Endodermal cell (in vitro differentiated cells): ENCODE measurements at places on chromosomes 6 and 20. TPM values are rescaled to one million over a fixed set of nuclear protein-coding genes. Genes with fewer than 3 reads are reported as not detected.

DNA sequence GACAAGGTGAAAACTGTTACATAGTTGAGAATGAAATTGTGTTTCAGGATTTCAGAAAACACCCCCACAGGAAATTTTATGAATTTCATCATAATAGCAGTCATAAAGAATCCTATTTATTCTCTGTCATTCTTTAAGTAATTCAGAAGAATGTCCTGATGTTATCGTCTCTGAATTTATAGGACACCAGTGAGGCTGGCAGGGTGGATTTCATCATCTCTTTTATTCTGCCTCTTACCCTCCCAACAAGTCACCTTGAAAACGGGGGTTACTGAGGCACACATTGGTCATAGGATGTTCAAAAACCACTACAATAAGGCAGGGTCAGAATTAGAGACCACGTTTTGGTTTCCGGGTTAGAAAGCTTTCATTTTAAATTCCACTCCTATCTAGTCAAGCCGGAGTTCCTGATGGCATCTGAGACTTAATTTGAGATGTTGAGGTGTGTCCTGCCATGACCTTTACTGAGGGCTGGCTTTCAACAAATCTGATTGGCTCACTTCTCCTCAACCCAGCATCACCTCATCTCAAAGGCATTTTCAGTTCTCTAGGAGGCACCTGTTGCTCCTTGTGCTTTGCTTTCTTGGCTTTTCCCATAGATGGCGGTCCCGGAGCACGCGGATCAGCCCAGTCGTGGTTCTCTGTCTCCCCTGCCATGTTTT, 230.6 kb upstream of the SUPT3H start:
- DNase-seq = no peak
- no peaks in the 10 kb centered on the region for H3K4me1 ChIP-seq
- no peaks in the 10 kb centered on the region for H3K36me3 ChIP-seq

DNA sequence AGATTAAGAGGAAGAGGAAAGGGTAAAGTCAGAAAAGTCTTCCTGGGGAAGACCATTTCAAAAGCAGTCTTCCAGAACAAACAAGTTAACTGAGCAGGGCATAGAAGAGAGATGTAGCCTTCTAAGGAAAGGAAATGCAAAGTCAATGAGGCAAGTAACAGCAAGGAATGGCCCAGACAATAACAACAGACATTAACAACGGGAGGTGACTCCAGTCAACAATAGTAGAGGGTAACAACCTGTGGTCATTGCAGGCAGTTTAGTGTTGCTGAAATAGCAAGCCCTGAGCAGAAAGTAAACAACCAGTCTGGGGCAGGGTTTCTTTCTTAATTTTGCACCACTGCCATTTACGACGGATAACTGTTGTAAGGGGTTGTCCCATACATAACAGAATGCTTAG, 2.1 kb downstream of the MDN1 start:
- DNase-seq = peak; percentile 86
- H3K4me1 ChIP-seq = peaks cover 8% of the 10 kb centered on the region
- peak overlapping the region; percentile 70 for H3K27ac ChIP-seq
- H3K36me3 ChIP-seq = peaks cover 12% of the 10 kb centered on the region

SAPCD1 gene
- total RNA-seq = 7.1 to 9.5 TPM (median 7.9 TPM) in 3 replicates

DNA sequence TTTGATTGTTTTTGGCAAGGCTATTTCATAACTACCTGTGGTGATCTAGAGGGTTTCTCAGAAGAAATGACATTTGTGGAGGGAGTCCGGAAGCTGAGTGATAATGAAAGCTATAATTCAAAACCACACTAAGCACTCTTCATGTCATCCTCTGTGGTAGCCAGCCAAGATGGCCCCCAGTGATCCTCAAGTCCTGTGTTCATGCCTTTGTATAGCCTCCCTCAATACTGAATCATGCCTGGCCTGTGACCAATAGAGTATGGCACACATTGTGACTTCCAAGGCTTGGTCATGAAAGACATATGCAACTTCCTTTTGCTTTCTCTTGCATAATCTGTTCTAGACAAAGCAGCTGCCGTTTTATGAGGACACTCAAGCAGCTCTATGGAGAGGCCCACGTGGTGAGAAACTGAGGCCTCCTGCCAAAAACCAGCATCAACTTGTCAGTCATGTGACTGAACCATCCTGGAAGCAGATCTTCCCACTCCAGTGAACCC, 12.8 kb upstream of the DNAAF9 start:
- no peaks in the 10 kb centered on the region for H3K36me3 ChIP-seq
- H3K4me1 ChIP-seq = no peaks in the 10 kb centered on the region
- no peak overlapping the region for H3K4me3 ChIP-seq
- DNase-seq = no peak
- no peaks in the 10 kb centered on the region for H3K27me3 ChIP-seq

DEFB124 gene
- not detected in 3 replicates for total RNA-seq

ZC2HC1B gene
- not detected in 3 replicates for total RNA-seq

DNA sequence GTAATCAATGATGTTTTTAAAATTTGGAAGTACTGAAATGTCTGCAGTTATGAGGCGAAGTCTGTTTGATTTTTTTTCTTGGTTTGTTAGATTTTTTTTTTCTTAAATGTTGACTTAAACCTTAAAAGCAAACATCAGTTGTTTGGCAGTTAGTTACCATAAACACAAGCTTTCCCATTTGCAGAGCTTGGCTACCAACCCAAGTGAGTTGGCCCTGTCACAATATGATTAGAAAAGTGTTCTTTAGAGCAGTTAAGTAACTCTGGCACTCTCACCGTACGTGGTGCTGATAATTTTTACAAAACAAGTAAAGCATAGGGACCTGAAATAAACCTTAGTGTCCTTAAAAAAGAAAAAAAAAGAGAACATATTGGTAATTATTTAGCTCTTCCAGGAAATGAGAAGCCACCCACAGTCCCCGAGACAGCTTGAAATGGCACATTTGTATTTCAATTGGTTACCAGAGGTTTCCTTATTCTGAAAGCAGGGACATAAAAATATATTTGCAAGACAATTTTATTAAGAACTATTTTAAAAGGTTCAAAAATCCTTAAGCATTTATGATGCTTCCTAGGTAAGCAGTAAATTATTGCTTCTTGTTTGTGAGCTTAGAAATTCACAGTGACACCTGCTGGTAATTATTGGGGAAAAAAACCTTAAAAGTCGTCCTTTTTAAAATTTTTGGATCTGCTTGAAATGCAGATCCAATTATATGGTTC, 3.9 kb downstream of the HEY2 start:
- no peak for DNase-seq
- peaks cover 29% of the 10 kb centered on the region for H3K27me3 ChIP-seq
- H3K4me3 ChIP-seq = no peak overlapping the region
- H3K27ac ChIP-seq = no peak overlapping the region
- H3K36me3 ChIP-seq = no peaks in the 10 kb centered on the region

ERVFRD-1 gene
- not detected in 2 replicates for total RNA-seq

GRCh38 chr6:77463861-77464494, 687 bp upstream of the HTR1B start:
- H3K27me3 ChIP-seq = peaks cover 77% of the 10 kb centered on the region
- no peaks in the 10 kb centered on the region for H3K4me1 ChIP-seq
- peak; percentile 91 for DNase-seq

GRCh38 chr20:18001131-18001921, 32.5 kb downstream of the MGME1 start:
- H3K4me1 ChIP-seq = peaks cover 2% of the 10 kb centered on the region
- H3K27me3 ChIP-seq = no peaks in the 10 kb centered on the region
- H3K4me3 ChIP-seq = no peak overlapping the region
- H3K27ac ChIP-seq = no peak overlapping the region
- no peaks in the 10 kb centered on the region for H3K36me3 ChIP-seq

NHSL1 gene
- total RNA-seq = 7.5 to 19.1 TPM (median 17.5 TPM) in 3 replicates

GRCh38 chr6:94270091-94270948, 851.0 kb upstream of the EPHA7 start:
- H3K27ac ChIP-seq = no peak overlapping the region
- no peaks in the 10 kb centered on the region for H3K27me3 ChIP-seq
- H3K4me3 ChIP-seq = no peak overlapping the region
- DNase-seq = peak; percentile 73
- no peaks in the 10 kb centered on the region for H3K4me1 ChIP-seq

TAP2 gene
- 6.6 TPM in 2 replicates for total RNA-seq

MAP1LC3A gene
- 18.6 to 31.0 TPM (median 19.0 TPM) in 3 replicates for total RNA-seq

BPIFB2 gene
- not detected in 2 replicates for total RNA-seq

SLC22A23 gene
- total RNA-seq = 12.4 and 13.3 TPM in 2 replicates

- no peak overlapping the region for H3K4me3 ChIP-seq
- no peaks in the 10 kb centered on the region for H3K36me3 ChIP-seq
- H3K27ac ChIP-seq = no peak overlapping the region
- DNase-seq = no peak
- H3K27me3 ChIP-seq = no peaks in the 10 kb centered on the region
These were observed 39.3 kb upstream of the DUSP22 start for GRCh38 chr6:252775-253535.
